ENCODE measurements at places on chromosomes 16 and 17. TPM values are rescaled to one million over a fixed set of nuclear protein-coding genes. Genes with fewer than 3 reads are reported as not detected.

GRCh38 chr17:80455336-80455710 lies 21.1 kb downstream of the NPTX1 start:
- H3K4me3 ChIP-seq, result peak overlapping the region; percentile 52
- H3K36me3 ChIP-seq, result no peaks in the 10 kb centered on the region
- peak overlapping the region; percentile 96 for H3K27ac ChIP-seq
- DNase-seq, result no peak
- H3K27me3 ChIP-seq, result peaks cover 5% of the 10 kb centered on the region

DNA sequence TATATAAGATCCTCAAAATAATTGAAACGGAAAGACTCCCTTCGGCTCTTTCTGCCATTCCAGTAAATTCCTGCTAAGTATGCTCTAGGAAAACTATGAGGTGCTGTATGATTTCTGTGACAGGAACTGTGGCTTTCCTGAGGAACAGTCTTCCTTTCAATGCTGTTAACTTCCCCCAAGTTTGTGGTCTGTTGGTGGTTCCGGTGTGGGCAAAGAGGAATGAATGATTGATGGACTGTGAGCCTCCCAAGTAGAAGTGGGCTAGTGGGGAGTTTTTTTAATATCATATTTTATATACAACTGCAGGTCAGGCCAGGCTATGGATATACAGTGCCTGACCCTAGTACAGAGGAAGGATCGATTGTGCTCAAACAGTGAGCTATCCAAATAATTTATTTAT lies 560.7 kb upstream of the RBFOX1 start:
- no peaks in the 10 kb centered on the region for H3K4me1 ChIP-seq
- DNase-seq, result no peak
- no peak overlapping the region for H3K27ac ChIP-seq
- no peak overlapping the region for H3K4me3 ChIP-seq
- no peaks in the 10 kb centered on the region for H3K36me3 ChIP-seq

DNA sequence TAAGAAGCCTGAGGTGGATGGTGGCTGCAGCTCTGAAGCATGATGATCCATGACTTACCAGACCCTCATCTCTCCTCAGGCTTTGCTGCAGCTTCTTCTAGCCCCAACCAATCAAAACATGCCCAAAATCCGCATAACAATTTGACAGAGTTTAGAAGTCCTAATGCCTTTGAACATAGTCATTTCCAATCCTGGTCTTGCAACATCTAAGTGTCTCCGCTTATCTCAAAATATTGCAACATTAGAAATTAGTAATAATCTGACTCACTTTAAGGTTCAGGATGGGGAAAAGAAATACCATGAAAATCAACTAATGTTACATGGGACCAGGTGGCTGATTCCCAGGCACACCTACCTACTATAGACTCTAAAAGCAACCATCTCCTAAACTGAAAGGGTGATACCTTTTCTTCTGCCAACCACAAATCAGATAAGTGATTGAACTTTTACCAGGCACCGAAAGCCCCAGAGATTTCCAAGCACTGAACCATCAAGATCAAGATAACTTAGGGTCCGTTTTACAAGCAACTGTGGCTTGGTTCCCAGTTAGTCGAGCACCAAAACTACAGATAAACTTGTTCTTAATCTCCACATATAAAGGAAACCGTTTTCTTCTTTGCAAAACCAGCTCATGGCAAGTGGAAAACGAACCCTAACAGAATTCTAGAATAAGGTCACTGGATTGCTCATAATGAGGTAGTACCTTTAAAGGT lies 14.0 kb downstream of the ERN1 start:
- H3K27me3 ChIP-seq, result no peaks in the 10 kb centered on the region
- H3K27ac ChIP-seq, result no peak overlapping the region
- no peaks in the 10 kb centered on the region for H3K36me3 ChIP-seq
- no peak for DNase-seq
- H3K4me3 ChIP-seq, result no peak overlapping the region

DNA sequence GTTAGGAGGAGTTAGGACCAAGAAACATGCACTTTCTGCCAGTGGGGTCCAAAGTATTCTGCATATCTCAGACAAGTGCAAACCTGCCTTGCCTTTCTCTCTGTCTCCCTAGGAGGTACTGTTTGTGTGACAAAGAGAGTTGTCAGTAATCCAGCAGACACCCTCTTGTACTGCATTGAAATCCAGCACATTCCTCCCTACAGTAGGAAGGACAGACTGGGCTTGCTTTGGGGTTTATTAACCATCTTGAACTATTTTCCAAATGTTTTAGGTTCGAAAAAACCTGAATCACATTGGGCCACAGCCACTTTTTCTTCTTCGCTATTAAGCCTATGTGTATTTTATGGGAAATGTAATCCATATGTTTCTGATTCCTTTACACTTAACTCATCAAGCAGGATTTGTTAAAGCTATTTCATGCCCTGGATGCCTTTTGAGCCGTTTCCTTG lies 204.2 kb upstream of the KCNJ16 start:
- no peaks in the 10 kb centered on the region for H3K27me3 ChIP-seq
- H3K36me3 ChIP-seq, result no peaks in the 10 kb centered on the region
- peak; percentile 91 for DNase-seq
- peak overlapping the region; percentile 50 for H3K27ac ChIP-seq
- no peak overlapping the region for H3K4me3 ChIP-seq

DNA sequence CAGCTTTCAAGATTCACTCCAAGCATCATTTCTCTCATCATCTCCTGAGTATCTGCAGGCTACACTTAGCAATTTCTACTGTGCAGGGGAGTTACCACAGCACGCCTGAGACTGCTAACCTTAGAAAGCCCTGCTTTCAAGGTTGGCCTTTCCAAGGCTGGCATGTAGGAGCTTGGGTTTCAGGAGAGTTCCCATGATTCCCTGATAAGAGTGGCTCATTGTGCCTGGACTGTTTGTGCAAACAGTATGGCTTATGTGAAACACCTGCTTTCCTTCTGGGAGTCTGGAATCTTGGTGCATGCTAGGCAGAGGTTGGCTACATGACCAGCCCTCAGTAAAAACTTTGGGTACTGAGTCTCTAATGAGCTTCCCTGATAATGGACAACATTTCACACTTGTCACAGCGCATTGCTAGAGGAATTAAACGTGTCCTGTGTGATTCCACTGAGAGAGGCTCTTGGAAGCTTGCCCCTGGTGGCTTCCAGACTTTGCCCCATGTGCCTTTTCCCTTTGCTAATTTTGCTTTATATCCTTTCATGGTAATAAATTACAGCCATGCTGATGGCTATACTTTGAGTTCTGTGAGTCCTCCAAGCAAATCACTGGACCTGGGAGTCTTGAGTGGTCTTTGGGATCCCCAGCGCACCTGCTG lies 19.7 kb upstream of the RGS9 start:
- no peak for DNase-seq
- no peaks in the 10 kb centered on the region for H3K36me3 ChIP-seq
- no peaks in the 10 kb centered on the region for H3K4me1 ChIP-seq

- no peak for DNase-seq
- no peak overlapping the region for H3K4me3 ChIP-seq
- H3K36me3 ChIP-seq, result no peaks in the 10 kb centered on the region
- H3K4me1 ChIP-seq, result peaks cover 51% of the 10 kb centered on the region
- H3K27ac ChIP-seq, result no peak overlapping the region
Observed at GRCh38 chr17:77365584-77366186, 224.9 kb downstream of the SEC14L1 start.

DNA sequence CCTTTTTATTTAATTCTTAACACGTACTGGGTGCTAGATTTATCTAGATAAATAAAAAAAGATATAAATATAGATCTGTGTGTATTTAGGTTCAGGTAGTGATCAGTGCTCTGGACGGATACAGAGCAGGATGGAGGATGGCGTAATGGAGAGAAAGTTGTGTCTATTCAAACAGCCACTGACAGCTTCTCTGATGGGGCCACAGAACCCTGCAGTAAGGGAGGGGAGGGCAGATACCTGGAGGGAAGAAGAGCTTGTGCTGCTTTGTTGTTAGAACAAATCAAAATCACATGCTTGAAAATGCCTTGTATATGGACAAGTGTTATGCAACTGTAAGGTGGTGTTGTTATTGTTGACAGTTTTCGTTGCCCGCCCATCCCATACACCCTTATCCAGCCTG lies 170.2 kb downstream of the UTP18 start:
- no peak overlapping the region for H3K4me3 ChIP-seq
- no peaks in the 10 kb centered on the region for H3K27me3 ChIP-seq
- no peaks in the 10 kb centered on the region for H3K36me3 ChIP-seq
- H3K27ac ChIP-seq, result no peak overlapping the region

- peaks cover 50% of the 10 kb centered on the region for H3K4me1 ChIP-seq
- peaks cover 5% of the 10 kb centered on the region for H3K36me3 ChIP-seq
- H3K27ac ChIP-seq, result peak overlapping the region; percentile 83
- H3K27me3 ChIP-seq, result no peaks in the 10 kb centered on the region
- H3K4me3 ChIP-seq, result no peak overlapping the region
- DNase-seq, result peak; percentile 54
Observed at GRCh38 chr17:77164483-77165091, 23.8 kb downstream of the SEC14L1 start.

GRCh38 chr16:75576384-75576811 lies 10.2 kb downstream of the GABARAPL2 start:
- H3K27me3 ChIP-seq, result no peaks in the 10 kb centered on the region
- no peak overlapping the region for H3K4me3 ChIP-seq
- peaks cover 71% of the 10 kb centered on the region for H3K36me3 ChIP-seq
- DNase-seq, result peak; percentile 70
- peak overlapping the region; percentile 48 for H3K27ac ChIP-seq
- no peaks in the 10 kb centered on the region for H3K4me1 ChIP-seq

DNA sequence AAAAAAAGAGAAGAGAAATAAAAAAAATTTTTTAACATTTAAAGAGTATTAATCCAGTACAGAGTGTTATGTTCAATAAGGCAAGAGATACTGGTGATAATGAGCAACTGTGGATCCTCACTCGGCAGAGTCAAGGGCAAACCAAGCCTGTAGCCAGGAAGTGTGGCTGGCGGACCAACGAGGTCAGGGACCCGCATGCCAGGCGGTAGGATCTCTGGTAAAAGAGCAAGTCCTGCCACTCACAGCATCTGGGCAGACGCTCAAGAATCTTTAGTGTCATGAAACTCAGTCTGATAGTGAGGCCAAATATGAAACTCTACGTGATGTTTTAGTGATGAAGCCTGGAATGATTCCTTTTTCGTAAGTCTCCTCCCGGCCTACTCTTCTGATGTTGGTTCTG lies 8.3 kb upstream of the GEMIN4 start:
- no peak for DNase-seq
- peaks cover 39% of the 10 kb centered on the region for H3K36me3 ChIP-seq
- H3K4me1 ChIP-seq, result no peaks in the 10 kb centered on the region
- no peaks in the 10 kb centered on the region for H3K27me3 ChIP-seq
- H3K27ac ChIP-seq, result no peak overlapping the region

- no peak overlapping the region for H3K4me3 ChIP-seq
- H3K36me3 ChIP-seq, result no peaks in the 10 kb centered on the region
- H3K27ac ChIP-seq, result no peak overlapping the region
- no peaks in the 10 kb centered on the region for H3K4me1 ChIP-seq
- no peaks in the 10 kb centered on the region for H3K27me3 ChIP-seq
Observed at GRCh38 chr16:77759821-77760220, 28.5 kb upstream of the VAT1L start.

DNA sequence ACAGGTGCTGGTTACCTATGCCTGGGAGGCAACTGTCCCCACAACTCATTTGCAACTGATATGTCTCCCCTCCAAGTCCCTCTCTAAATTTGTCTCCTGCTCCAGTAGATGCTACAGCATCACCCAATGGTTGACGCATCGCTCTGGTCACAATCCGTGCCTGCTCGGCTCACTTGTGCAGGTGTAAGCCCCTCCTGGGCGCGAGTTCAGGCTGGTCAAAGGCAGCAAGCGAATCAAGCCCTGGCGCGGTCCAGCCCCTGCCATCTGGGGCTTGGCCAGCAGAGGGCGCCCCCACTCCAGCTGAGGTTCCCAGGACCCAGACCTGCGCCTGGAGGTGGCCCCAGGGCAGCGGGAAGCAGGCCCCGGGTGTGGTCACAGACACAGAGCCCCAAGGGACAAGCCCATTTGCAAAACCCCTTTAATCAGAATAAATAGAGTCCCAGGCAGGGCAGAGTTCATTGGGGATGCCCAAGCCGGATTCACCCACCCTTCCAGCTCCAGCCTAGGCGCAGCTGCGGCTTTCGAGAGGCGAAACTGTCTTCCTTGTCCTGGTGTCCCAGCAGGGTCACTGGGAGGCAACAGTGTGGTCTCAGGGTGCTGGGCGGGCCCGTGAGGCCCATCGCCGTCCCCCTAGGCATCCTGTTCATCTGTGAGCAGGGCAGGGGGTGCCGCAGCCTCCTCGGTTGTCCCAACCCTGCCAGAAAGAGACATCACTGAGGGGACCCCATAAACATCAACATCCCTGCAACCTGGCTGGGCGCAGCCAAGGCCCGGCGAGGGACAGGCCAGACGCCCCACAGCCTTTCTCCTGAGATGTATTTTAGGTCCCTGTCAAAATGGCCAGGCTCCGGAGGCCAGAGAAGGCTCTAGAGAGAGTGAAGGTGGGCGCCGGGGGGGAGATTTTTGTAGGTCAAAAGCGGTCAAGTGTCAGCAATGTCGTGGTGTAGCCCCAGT lies 15.8 kb downstream of the TMC6 start:
- DNase-seq, result peak; percentile 63
- peaks cover 9% of the 10 kb centered on the region for H3K4me1 ChIP-seq
- H3K27me3 ChIP-seq, result no peaks in the 10 kb centered on the region
- no peak overlapping the region for H3K4me3 ChIP-seq

GRCh38 chr16:85819245-85819644 lies 19.8 kb downstream of the COX4I1 start:
- no peak overlapping the region for H3K4me3 ChIP-seq
- H3K27me3 ChIP-seq, result peaks cover 40% of the 10 kb centered on the region
- H3K36me3 ChIP-seq, result no peaks in the 10 kb centered on the region
- DNase-seq, result peak; percentile 65
- H3K4me1 ChIP-seq, result peaks cover 4% of the 10 kb centered on the region
- no peak overlapping the region for H3K27ac ChIP-seq

- H3K4me3 ChIP-seq, result no peak overlapping the region
- no peak for DNase-seq
- H3K27me3 ChIP-seq, result no peaks in the 10 kb centered on the region
- H3K36me3 ChIP-seq, result no peaks in the 10 kb centered on the region
- H3K4me1 ChIP-seq, result no peaks in the 10 kb centered on the region
Observed at GRCh38 chr17:67427424-67427823, 50.3 kb downstream of the PITPNC1 start.

- no peak for DNase-seq
- no peak overlapping the region for H3K27ac ChIP-seq
- peaks cover 9% of the 10 kb centered on the region for H3K27me3 ChIP-seq
- H3K4me3 ChIP-seq, result no peak overlapping the region
- no peaks in the 10 kb centered on the region for H3K36me3 ChIP-seq
Observed at GRCh38 chr17:34452769-34453168, 89.7 kb upstream of the CCL1 start.

The HID1 gene
- 2.7 TPM for total RNA-seq

The CHD3 gene
- 47.6 TPM for total RNA-seq

The ACSM2A gene
- 0.09 TPM for total RNA-seq

The CD300LB gene
- total RNA-seq, result 0.04 TPM

The SLC47A1 gene
- total RNA-seq, result 0.71 TPM

The CCDC40 gene
- total RNA-seq, result 4.7 TPM

The HBA1 gene
- total RNA-seq, result 387 TPM

The TRAP1 gene
- total RNA-seq, result 66.6 TPM

The ULK2 gene
- 17.2 TPM for total RNA-seq

The ZNF469 gene
- total RNA-seq, result 4.4 TPM

The CHMP6 gene
- 7.8 TPM for total RNA-seq
